ENCODE measurements at places on chromosomes 2 and 18.

DNA sequence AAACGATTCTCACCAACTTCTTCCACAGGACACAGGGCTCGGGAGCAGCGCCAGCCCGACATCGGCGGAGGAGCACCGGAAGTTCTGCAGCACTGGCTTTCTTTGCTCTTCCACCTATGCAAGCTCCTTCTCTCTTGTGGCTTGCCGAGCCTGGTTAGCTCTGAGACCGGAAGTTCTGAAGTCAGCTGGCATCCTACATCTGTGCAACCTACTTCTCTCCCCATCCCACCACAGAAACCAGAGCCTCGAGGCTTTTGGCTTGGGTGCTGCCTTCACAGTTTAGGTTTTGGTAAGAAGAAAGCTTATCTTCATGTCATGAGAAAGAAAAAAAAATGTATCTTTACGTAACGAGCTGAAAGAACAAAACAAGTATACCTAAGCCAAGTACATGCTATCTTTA lies 111.7 kb downstream of the ANKRD44 start:
- DNase-seq = peak; percentile 47

DNA sequence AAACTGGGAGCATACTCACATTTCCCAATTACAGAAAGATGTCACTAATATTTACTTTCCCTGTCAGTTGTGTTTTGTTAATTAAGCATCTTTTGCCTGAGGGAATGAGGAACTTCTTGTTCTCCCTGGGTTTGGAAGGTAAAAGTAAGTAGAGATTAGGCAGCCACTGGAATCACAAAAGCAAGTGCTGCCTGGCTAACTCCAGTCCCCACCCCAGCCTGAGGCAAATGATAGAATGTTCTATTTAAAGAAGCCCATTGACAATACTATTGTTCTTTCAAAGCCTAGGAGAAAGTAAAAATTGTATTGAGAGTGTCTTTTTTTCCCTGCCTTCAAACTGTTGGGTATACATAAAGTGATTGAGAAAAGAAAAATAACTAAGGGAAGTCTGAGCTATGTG lies 93.8 kb downstream of the MBD2 start:
- DNase-seq = no peak

DNA sequence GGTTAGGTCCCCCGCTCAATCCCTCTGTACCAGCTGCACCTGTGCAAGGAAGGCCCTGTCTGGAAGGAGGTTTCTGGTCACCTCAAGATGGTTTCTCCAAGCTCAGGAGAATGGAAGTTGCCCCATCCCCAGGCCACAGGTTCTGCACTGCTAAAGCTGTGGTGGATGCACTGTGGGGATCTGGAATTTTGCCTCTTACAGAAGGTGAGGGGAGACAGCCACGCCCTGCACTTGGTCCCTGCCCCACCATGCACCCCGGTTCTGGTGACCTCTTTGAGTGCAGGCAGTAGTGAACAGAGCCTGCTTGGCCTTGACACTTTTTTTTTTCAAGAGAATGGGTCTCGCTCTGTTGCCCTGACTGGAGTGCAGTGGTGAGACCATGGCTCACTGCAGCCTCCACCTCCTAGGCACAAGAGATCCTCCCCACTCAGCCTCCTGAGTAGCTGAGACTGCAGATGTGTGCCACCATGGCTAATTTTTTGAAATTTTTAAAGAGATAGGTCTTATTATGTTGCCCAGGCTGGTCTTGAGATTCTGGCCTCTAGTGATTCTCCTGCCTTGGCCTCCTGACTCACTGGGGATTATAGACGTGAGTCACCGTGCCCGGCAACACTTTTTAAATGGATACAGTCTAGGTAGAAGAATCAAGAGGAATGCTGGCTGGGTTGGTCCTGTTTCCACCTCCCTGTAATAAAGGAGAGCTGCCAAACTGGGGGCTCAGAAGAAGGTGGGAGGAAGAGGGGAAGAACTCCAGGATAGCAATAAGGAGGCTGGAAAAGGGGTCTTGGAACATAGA lies 5.8 kb upstream of the NT5DC4 start:
- no peak for DNase-seq

GRCh38 chr2:106977717-106978116 lies 91.8 kb upstream of the ST6GAL2 start:
- DNase-seq = no peak

- DNase-seq = no peak
These were observed 48.5 kb downstream of the BOD1L2 start for GRCh38 chr18:57195341-57195740.

GRCh38 chr2:29267720-29268119 lies 152.5 kb downstream of the CLIP4 start:
- no peak for DNase-seq

GRCh38 chr2:222892321-222892720 lies 31.5 kb downstream of the ACSL3 start:
- DNase-seq = no peak

- DNase-seq = no peak
These were observed 5.5 kb downstream of the CYRIA start for GRCh38 chr2:16660114-16660513.

- DNase-seq = no peak
These were observed 1768.2 kb downstream of the SUCLG1 start for GRCh38 chr2:82690757-82691411.

DNA sequence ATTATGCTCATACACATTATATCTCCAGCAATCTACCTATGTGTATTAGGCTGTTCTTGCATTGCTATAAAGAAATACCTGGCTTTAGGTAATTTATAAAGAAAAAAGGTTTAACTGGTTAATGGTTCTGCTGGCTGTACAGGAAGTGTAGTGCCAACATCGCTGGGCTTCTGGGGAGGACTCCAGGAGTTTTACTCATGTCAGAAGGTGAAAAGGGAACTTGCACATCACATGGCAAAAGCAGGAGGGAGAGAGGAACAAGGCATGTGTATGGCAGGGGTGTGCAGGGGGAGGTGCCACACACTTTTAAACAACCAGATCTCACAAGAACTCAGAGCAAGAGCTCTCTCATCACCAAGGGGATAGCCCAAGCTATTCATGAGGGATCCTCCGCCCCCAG lies 715.4 kb upstream of the ZEB2 start:
- no peak for DNase-seq

DNA sequence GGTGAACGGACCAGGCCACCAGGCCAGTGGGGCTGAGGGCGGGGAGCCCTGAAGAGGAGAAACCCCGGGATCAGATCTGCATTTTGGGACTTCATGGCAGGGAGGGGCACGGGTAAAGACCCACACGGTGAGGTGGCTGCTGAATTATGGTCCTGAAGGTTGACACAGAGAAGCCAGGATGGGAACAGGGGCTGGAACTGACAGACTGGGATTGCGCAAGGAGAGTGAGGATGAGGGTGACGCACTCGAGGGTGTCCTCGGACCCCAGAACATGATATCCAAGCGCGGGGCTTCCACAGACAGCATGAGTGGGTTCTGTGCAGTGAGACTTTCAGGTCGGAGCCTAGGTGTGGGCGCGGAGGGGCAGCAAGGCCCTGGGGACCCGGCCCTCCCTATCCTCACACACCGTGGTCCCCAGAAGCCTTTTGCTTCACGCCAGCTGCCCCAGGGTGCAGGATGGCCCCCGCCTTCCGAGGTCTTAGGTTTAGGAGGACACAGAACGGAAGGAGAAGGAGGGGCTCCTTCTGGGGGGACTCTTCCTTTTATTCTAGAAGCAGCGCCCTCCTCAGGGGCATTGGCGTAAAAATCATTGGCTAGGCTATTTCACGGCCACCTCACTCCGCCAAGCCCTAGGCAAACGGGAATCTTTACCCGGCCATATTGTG lies 416.8 kb upstream of the HS6ST1 start:
- no peak for DNase-seq

GRCh38 chr2:152231446-152231845 lies 55.9 kb upstream of the STAM2 start:
- no peak for DNase-seq

GRCh38 chr18:63158012-63158631 lies 161.4 kb downstream of the BCL2 start:
- DNase-seq = no peak

- no peak for DNase-seq
These were observed 15.2 kb upstream of the SLC14A1 start for GRCh38 chr18:45708831-45709230.

DNA sequence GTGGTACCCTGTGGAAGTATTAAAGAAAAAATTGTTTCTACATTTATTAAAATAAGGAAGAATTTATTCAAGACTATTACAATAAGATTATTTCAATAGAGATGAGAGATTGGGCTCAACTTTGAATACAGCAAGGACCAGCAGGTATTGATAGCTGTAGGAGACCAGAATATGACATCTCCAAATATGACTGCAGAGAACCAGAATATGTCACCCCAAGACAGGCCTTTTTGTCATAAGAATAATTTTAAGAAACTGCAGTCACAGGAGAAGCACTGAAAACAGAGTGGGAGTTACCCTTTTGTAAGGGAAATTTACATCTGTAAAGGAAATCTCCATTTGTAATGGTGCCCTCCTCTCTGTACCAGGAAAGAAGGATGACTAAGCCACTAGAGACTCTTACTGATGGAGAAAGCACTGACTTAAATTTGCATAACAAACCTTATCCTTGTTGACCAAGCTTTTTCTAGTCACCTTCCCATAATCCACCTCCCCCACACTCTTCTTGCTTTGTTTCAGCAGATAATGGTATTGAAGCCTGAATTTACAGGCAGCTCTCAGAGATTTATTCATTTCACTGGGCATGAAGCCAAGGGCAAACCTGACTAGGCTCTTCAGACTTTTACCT lies 145.1 kb upstream of the RMP24 start:
- DNase-seq = no peak

GRCh38 chr2:96533292-96534073 lies 3.1 kb upstream of the ARID5A start:
- DNase-seq = peak; percentile 97

- DNase-seq = peak; percentile 35
These were observed 69.2 kb downstream of the TRIP12 start for GRCh38 chr2:229852565-229852964.

- DNase-seq = no peak
These were observed 5.8 kb downstream of the FHOD3 start for GRCh38 chr18:36303211-36303844.

DNA sequence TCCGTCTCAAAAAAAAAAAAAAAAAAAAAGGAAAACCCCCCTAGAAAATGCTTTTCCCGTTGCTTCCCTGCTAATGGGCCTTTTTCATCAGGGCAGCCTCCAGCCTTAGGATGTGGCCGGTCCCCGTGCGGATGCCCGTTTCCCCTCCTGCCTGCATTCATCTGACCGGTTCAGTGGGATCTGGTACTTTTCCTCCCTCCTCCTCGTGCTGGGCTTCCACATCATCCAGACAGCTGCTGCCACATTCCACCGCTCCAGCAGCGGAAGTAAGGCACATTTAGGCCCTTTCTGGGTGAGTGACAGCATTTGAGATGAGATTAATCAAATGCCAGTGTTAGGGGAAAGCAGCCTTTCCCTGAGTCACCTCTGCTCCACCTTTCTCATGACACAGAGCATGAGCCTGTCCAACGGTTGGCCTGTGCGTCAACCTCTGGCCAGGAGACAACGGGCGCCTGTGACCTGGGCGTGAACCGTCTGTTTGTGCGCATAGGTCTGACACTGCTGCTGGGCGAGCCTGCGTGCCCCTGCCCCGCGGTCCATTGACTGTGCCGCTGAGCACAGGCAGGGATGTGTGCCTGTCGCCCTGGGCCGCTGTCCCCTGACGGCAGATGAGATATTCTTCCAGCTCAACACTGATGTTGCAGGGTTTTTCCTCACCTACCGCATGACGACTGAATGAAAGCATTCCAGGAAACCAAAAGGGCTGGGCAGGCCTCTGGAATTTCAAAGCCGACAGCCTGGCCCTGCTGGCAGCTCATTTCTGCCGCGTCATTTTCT lies 174.0 kb downstream of the TGIF1 start:
- peak; percentile 64 for DNase-seq

- DNase-seq = peak; percentile 59
These were observed 23.3 kb upstream of the ALLC start for GRCh38 chr2:3634596-3635121.

- DNase-seq = no peak
These were observed 377.2 kb downstream of the CNTNAP5 start for GRCh38 chr2:124402274-124402673.

GRCh38 chr2:175461839-175462238 lies 280.3 kb upstream of the ATP5MC3 start:
- no peak for DNase-seq

DNA sequence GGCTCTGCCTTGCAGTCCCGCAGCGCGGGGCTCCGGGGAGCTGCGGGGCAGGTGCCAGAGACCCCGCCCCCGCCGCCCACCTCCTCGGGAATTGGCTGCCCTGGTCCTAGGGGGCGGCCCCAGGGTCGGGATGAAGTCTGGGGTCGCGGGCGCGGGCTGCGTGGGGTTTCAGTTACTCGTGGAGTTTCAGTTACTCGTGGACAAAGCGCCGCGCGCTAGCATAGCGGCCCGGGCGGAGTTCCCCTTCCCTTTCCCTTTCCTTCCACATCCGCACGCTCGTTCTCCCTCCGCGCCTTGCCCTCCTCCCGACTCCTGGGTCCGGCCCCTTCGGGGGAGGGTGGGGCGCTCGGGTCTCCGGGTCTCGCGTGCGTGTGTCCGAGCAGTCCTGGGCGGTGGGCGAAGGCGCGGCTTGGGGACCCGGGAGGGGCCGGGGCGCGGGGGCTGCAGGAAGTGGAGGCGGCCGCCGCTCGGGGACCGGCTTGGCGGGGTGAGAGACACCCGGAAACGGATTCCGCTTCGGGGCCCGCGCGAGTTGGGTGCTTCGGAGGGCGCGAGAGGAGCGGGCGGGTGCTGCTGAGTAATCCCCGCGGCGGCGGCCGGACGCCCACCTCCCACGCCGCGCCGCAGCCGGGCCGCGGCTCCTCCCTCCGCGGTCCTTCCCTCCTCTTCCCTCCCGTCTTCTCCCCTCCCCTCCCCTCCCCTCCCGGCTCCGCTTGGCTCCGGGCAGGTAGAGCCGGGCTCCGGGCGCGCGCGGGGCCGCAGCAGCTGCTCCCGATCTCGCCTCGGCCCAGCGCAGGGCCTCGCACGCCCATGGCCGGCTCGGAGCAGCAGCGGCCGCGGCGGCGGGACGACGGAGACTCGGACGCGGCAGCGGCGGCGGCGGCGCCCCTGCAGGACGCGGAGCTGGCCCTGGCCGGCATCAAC lies at the start of gene TTC39C:
Gene TTC39C (plus strand): TSS at position 693 of the 924 bp plus-strand sequence. CDS start 118 bp downstream, at position 811.
- DNase-seq = peak; percentile 80

- no peak for DNase-seq
These were observed 2.6 kb downstream of the GRHL1 start for GRCh38 chr2:9954136-9954535.

DNA sequence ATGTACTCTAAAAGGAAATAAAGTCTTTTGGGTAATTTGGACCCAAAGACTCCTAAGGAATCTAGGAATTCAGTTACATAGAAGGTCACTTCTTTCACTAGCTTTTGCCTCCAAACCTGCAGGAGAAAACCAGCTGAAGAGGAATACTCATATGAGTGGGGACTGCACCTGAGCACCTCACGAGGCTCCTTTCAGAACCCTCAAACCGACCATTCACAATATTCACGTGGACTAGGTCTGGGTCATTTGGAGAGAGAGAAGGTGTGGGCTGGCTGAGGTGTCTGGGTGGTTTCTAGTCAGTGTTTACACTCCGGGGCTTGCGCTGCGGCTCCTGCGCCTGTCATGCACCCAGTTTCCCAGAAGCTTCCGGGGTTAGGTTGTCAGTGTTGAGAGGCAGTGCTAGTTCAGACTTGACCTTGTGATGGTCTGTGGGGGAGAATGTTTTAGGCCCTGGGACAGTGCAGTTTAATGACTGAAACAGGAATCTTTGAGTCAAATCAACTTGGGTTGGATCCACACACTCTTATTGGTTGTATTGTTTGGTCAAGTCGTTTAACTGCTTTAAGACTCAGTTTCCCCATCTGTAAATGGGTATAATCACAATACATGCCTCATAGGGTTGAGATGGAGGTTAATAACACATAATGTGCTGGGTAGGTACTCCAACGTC lies 78.4 kb downstream of the LIMS1 start:
- DNase-seq = no peak

- DNase-seq = no peak
These were observed 498.5 kb upstream of the HS6ST1 start for GRCh38 chr2:128817171-128817570.

All from tibial artery (tissue), 4 donors.